Cortex of kidney (tissue), 1 donor: ENCODE measurements at places on chromosomes 6 and 20.

GRCh38 chr6:22467645-22468044, 101.7 kb upstream of the HDGFL1 start:
- DNase-seq = no peak

DNA sequence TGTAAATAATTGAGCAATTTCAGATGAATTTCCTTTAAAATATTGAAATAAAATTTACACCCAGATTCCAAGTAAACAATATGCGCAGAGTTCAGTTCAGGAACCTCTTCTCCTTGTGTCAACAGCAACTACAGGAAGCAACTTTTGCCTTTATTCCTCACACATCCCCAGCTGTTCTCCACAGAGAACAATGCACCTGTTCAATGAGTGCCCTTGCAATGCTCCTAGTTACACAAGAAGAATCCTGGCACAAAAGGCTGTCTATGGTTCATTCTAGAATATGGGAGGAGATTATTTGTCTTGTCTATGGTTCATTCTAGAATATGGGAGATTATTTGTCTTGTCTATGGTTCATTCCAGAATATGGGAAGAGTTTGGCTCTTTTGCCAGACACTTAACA, 454.9 kb downstream of the BTBD3 start:
- no peak for DNase-seq

DNA sequence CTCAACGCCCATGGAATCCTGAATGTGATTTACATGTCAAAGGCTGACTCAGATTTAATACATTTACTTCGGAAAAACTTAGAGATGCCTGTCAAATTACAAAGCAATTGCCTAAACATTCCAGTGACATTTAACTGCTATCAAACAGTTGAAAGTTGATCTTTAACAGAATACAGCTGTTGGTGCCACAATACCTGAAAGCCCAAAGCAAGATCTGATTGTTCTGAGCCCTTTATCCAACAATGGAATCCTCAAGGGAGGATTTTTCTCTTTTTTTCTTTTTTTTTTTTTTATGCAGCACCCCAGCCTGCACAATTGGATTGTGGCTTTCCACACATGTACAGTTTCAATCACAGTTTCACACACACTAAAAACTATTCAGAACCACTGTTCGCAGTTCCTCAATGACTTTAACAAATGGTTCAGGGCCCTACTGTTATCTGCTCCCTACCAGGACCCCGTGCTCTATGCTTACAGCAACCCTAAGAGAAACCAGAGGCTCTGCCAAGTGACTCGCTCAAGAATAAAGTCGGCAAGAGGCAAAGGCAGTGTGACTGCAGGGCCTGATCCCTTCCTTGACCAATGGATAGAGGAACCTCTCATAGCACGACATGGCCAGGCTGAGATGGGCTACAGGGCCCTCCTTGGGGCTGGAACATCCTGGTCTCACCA, 33.3 kb downstream of the EPB41L2 start:
- DNase-seq = no peak

- DNase-seq = no peak
Observed at GRCh38 chr6:119669221-119669620, 319.7 kb upstream of the MAN1A1 start.

- DNase-seq = no peak
Observed at GRCh38 chr20:35243986-35244385, 17.5 kb downstream of the MMP24 start.

DNA sequence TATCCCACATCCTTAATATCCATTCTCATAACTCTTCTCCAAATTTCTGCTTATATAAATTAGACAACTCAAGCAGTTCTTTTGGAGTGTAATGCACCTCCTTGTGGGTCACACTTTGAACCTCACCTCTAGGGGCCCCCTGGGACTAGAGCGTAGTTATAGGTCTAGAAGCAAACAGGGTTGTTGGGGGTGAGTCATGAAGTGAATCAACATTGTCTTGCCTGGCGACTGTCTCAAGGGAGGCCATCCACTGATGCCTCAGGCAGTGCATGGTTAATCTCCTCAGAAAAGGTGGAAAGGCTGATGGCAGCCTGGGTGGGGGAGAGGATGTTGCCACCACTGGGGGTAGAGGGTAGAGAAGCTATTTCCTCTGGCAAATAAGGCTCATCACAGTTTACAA, 129.1 kb downstream of the TNFRSF21 start:
- no peak for DNase-seq

- no peak for DNase-seq
Observed at GRCh38 chr6:20688710-20689500, 154.6 kb downstream of the CDKAL1 start.

DNA sequence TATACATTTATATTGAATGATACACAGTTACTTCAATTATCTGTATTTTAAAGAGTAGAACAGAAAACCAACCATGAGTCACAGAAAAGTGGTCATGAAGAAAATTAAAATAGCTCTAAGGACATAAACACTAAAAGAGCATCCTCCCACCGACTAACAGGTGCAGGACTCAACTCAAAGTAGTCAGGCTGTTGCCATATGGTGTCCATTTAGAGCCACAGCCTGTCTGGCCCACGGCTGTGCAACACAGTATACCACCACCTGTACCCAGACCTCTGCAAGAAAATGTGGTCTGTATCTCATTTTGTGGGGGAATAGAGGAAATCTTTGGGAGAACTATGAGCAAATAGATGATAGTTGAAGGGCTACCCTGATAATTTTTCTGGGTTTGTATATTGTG, 449.8 kb upstream of the RNF217 start:
- DNase-seq = no peak

GRCh38 chr6:1103021-1103420, 208.9 kb upstream of the FOXQ1 start:
- DNase-seq = no peak

DNA sequence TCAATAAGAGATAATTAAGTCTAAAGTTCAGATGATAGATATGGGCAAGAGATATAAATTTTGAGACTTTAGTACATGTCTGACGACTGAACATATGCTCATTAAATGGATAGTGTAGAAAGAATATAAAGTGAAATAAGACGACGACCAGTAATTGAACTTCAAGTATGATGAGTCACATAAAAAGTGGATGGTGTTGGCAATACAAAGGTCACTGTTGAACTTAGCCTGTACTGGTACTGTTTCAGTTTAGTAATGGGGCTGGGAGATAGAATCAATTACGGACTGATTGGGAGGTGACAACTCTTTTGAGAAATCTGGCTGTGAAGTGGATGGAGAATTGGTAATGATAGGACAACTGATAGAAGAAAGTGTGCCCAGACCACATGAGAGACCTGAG, 68.1 kb downstream of the IBTK start:
- DNase-seq = no peak

DNA sequence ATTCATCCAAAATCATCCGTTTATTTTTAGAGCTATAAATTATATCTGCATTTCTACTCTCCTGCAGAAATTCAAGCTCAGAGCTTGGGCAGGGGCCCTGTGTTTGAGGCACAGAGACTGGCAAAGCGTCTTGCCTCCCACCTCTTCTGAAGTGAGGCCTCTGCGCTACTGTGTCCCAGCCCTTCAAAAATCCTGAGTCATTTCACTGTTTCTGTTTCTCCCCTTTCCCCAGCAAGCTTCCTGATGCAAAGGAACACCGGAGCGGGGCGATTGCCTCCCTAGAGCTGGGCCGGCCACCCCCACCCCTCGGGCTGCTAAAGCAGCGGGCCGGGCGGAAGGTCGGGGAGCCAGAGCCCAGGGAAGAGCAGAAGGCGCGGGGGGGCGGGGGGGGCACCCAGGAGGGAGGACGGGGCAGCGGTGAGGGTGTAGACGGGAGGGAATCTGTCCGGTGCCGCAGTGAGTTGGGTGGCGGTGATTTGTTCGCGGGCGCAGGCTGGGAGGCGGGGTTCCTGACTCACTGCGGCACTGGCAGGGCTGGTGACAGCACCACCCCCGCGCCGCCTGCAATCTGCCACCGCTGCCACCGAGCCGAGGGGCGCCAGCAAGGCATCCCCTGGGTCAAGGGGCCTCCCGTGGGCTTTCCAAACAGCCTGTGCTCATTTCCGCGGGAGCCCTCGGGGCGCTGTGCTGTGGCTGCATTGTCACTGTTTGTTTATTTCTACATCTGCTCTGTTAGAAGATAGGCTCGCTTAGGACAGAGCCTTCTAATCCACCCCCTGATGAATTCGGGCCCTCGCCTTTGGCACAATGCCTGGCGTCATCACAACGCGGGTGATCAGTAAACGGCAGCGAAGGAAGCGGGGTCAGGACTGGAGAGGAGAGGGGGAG, 46.5 kb upstream of the SNAP25 start:
- DNase-seq = no peak

DNA sequence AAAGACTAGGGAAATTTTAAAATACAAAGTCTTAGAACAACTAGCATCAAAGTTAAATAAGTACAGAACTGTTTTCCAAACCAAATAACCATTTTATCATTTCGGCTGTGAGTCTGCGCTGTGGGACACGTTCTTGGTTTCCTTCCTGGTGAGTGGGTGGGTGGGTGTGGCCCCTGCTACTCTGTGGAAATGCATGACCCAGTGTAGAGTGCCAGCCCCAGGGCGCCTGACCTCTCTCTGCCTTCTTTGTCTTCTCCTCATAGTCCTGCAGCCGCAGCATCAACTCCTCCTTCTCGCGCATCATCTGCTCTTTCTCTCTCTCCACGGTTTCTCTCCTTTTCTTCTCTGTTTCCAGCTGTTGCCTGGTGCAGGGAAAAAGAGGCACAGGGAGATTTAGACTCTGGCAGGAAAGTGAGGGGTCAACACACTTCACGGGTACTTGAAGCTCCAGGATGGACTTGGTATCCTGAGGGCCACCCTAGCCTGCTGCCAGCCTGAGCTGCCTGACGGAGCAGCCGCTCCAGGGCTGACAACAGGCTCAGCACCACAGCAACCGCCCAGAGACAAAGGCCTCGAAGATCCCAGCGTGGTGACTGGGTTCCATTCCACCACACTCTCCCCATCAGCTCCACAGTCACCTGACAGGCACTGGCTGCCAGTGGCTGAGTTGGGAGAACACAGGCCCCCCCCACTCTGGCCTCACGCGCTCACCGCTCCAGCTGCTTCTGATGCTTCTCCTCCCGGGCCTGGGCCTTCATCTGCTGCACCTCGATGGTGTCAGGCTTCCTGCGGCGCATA, 48.4 kb downstream of the EZR start:
- DNase-seq = no peak

- no peak for DNase-seq
Observed at GRCh38 chr20:48326868-48327267, 500.9 kb downstream of the PREX1 start.

GRCh38 chr6:5866547-5867051, 140.1 kb downstream of the NRN1 start:
- no peak for DNase-seq

DNA sequence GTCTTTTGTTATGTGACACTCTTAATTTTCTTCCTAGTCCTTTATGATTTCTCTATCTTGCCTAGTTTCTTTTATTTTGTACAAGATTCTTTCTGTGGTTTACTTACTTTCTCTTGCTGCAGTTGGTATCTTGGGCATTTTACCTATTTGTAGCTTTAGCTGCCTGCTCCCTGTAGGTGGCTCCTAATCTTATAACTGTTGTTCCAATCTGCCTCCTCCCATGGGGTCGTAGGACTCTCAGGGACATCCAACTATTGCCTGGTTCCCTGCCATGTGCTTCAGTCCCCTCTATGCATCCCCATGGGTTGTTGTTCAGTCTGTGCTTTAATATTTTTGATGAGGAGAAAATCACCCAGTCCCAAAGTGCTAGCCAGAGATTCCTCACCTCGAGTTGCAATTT, 31.4 kb downstream of the RIN2 start:
- DNase-seq = no peak

- DNase-seq = no peak
Observed at GRCh38 chr20:59589086-59589684, 15.2 kb upstream of the PHACTR3 start.

DNA sequence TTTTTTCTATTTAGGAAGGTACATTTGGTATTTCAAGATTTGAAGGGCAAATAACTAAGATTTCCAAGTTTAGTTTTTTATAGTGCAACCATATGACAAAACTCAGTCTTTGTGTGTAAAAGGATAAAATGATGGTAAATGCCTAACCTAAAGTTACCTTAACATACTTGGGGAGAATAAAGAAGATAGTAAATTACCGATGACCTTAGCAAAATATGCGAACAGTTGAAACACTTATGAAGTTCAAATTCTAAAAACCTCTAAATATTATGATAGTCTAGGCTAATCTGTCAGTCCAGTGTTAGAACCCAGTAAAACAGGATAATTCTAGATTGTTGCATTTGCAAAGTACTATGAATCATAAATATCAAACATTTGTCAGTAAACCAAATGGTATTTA, 127.5 kb downstream of the PTCHD4 start:
- DNase-seq = no peak

DNA sequence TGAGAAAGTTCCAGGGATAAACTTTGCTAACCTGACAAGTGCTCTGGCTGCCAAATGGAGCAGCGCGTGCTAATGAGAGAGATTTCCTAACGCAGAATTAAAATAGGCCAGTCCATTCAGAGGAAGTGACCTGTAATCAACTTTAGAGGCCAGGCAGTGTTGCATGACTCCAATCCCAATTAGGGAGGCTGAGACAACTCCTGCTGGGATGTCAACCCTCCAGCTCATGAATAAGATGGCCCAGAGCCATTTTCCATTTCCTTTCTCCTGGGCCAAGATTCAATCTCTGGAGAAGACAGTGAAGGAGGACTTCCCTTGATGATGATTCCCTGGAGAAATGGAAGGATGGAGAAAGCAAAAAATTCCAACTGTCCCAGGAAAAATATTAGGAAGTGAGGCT, 241.5 kb upstream of the RNF24 start:
- DNase-seq = no peak

- DNase-seq = no peak
Observed at GRCh38 chr6:143774347-143774746, 68.8 kb upstream of the LTV1 start.

DNA sequence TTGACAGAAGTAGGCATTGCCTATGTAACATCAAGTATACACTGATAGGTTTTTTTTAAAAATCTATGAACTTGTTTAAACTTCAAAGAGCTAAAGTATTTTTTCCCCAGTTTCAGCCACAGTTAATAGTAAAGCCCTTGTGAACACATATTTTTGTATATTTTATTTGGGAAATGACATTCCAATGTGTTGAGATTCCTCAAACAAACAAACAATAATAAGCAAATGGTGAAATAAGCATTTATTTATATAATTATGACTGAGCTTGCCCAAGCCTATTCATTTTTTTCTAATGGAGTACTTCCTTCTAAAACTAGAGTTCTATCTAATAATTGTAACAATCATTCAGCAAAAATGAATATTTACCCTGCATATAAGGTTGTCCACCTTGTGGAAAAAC, 12.5 kb downstream of the SYCP2 start:
- DNase-seq = no peak

DNA sequence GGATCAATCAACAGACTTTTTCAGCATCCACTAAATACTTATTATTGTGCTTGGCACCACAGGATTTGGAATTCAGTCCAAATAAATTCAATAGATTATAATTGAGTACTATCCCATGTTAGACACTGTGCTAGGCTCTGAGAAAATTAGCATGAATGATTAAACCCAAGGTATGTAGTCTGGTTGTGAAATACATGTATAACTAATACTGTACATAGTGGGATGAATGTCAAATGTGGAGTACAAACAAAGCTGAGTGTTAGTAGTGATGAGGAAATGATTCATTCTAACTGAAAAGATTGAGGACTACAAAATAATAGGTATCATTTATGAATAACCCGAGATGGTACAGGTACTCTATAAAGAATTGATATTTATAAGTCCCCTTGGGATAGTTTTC, 111.9 kb upstream of the FLRT3 start:
- DNase-seq = no peak
